Neural crest cell (in vitro differentiated cells): ENCODE measurements at places on chromosomes 2 and 18. TPM values are rescaled to one million over a fixed set of nuclear protein-coding genes. Genes with fewer than 3 reads are reported as not detected.
A peak's percentile ranks its signal among the peaks of the same experiment; 100 is the strongest.

Gene BOK
- 6.9 and 8.7 TPM in 2 replicates for total RNA-seq

Gene CYS1
- not detected in 2 replicates for total RNA-seq

- H3K27me3 ChIP-seq: peaks cover 5% of the 10 kb centered on the region
- no peak overlapping the region for H3K27ac ChIP-seq
- no peaks in the 10 kb centered on the region for H3K4me1 ChIP-seq
Measured at GRCh38 chr2:27545348-27546141, 37.3 kb upstream of the ZNF512 start.

- H3K4me3 ChIP-seq: peak overlapping the region; percentile 90
- no peaks in the 10 kb centered on the region for H3K27me3 ChIP-seq
- no peak overlapping the region for H3K27ac ChIP-seq
- no peaks in the 10 kb centered on the region for H3K36me3 ChIP-seq
- H3K4me1 ChIP-seq: peaks cover 25% of the 10 kb centered on the region
Measured at GRCh38 chr2:105330681-105331375, 1.3 kb upstream of the TGFBRAP1 start.

Gene TUBA4B
- total RNA-seq: not detected in 2 replicates
